T47D (cell line): ENCODE measurements at places on chromosomes 12 and 14.

DNA sequence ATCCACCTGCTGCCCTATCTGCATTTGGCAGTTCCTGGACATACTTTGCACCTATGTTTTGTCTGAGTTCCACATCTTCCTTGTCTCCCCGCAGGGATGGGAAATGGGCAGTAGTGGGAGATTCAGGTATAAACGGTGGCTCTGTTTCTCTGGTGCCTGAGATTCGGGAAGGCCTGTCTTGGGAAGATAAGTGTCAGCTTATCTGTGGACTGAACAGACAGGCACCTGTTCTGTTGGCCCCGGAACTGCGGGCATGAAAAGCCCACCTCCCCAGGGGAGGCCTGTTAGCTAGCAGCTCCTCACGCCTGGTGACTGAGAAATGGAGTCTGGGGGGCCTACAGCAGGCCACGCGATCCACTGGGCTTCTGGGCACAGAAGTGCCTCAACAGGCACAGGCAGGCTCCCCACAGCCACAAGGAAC, 5.8 kb downstream of the PHB2 start:
- DNase-seq: no peak

DNA sequence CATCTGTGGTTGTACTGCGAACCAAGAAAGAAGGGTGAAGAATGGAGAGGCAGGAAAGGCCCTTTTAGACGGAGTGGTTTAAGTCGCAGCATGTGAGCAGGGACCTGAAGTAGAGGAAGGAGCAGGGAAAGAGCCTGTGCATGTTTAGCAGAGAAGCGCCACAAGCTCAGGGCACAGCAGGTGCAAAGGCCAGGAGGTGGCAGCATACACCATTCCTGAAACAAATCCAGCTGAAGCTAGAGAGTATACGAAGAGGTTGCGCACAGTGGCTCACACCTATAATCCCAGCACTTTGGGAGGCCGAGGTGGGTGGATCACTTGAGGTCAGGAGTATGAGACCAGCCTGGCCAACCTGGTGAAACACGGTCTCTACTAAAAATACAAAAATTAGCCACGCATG, 49.9 kb downstream of the HELB start:
- DNase-seq: peak; percentile 62

DNA sequence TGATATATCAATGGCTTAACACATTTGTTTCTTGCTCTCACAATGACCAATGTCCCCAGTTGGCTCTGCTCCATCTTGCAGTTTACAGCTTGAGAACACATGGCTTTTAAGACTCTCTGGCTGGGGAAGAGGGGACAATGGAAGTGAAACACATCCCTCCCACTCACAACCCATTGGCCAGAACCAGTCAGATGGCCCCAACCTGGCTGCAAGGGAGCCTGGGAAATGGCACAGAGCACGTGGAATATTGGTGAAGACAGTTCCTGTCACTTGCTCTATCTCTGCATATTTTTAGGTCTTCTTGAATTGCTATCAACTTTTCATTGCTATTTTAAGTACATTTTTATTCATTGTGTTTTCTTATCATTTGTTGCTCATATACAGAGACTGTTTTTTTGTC, 345.4 kb downstream of the MED13L start:
- DNase-seq: no peak

DNA sequence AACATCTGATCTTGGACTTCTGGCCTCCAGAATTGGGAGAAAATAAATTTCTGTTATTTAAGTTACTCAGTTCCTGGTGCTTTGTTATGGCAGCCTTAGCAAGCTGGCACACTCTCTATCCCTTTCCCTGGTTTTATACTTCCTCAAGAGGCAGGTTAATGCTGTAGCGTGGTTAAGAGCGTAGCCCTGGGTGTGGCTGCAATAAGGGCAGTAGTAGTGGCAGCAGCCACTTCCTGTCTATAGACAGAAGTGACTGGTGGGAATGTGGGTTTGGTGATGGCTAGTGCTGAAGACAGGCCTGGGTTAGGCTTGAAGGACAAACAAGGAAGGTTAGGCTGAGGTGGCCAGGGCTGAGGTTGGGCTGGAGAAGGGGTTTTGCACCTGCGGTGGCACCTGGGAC, 3.6 kb upstream of the LGALS3 start:
- no peak for DNase-seq

- no peak for DNase-seq
Measured at GRCh38 chr12:94427501-94428381, 31.9 kb downstream of the CEP83 start.

DNA sequence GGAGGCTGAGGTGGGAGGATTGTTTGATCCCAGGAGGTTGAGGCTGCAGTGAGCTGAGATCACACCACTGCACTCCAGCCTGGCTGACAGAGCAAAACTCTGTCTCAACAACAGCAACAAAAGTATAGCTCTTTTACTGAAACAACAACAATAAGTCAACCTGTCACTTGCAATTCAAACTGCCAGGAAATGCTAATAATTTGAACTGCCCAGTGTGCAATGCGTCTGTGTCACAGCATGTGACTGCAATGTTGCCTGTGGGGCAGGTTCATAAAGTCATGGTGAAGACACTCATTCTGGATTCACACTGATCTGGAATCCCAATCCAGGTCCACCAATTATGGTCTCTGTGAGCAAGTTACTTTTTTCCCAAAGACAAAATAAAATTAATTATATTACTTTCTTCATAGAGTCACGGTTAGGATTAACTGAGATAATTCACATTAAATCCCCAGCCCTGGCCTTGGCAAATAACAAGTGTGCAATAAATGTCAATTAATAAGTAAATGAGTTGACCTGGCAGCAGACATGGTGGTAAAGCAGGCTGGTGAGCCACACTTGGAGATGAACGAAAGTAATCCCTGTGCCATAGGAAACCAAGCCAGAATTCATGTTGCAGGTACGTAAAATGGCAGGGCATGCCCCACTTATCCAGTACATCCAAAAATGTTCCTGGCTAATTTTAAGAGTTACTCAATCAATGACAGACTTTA, 89.1 kb upstream of the CPSF6 start:
- no peak for DNase-seq

DNA sequence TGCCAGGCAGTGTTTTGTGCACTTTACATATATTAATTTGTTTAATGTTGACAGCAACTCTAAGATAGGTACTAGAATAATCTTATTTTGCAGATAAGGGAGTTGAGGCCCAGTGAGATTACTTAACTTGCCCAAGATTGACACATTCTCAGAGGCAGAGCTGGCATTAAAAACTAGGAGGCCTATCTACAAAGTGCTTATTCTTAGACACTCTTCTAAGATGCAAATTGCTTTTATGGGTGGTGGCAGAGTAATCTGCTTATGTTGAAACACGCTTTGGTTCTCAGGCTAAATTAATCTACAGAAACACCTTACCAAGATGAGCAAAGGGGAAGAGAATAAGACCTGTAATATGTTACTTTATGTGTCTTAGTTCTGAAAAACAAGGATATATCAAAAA, 7.2 kb downstream of the MGP start:
- DNase-seq: no peak

GRCh38 chr12:48451372-48451771, 21.0 kb upstream of the ANP32D start:
- DNase-seq: no peak

DNA sequence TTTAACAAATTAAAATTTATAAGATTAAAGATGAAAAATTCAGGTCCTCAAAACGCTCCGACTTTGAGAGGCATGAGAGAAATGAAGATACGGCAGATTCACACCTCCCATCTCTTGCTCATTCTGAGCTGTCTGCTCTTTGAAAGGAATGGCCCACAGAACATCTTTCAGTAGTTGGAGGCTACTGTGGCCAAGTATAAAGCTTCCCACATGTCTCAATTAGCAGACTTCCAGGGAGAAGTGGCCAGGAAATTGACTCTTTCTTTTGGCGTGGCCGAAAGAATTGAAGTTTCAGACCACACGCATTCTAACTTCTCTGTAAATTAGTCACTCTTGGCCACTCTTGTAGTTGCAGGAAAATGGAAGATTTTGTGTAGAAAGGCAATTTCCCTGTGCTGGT, 129.2 kb downstream of the DIP2B start:
- no peak for DNase-seq
